ENCODE measurements at places on chromosomes 1 and 21. TPM values are rescaled to one million over a fixed set of nuclear protein-coding genes. Genes with fewer than 3 reads are reported as not detected.
A peak's percentile ranks its signal among the peaks of the same experiment; 100 is the strongest.

DNA sequence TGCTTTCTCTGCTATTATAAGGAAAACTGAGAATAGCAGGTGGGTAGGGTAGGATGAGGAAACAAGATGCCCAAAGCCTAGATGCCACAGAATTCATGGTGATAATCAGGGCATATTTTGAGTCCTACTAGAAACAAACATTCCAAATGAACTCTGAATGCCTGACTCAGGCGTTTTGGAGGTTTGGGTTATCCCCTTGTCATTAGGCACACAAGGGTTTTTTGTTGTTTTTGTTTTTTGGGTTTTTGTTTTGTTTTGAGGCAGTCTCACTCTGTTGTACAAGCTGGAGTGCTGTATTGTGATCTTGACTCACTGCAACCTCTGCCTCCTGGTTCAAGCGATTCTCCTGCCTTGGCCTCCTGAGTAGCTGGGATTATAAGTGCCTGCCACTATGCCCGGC is 19.2 kb downstream of the SYNC start:
- H3K27ac ChIP-seq, result no peak overlapping the region
- H3K4me3 ChIP-seq, result no peak overlapping the region
- peaks cover 23% of the 10 kb centered on the region for H3K36me3 ChIP-seq
- DNase-seq, result no peak
- H3K27me3 ChIP-seq, result no peaks in the 10 kb centered on the region

DNA sequence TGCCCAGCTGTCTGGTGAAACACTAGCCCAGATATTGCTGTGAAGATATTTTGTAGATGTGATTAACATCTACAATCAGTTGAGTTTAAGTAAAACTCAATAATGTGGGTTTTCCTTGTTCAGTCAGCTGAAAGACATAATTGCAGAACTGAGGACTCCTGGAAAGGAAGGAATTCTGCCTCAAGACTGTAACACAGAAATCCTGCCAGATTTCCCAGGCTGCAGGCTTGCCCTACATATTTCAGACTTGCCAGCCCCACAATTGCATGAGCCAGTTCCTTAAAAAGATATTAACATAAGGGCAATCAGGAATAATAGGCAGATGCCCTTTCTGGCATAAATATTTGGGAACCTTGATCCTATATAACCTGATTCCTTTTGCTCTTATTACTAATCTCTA is 14.2 kb upstream of the NIBAN1 start:
- no peak overlapping the region for H3K27ac ChIP-seq
- peaks cover 29% of the 10 kb centered on the region for H3K27me3 ChIP-seq
- H3K4me3 ChIP-seq, result no peak overlapping the region
- no peaks in the 10 kb centered on the region for H3K36me3 ChIP-seq

HES3 gene
- total RNA-seq, result not detected

DNA sequence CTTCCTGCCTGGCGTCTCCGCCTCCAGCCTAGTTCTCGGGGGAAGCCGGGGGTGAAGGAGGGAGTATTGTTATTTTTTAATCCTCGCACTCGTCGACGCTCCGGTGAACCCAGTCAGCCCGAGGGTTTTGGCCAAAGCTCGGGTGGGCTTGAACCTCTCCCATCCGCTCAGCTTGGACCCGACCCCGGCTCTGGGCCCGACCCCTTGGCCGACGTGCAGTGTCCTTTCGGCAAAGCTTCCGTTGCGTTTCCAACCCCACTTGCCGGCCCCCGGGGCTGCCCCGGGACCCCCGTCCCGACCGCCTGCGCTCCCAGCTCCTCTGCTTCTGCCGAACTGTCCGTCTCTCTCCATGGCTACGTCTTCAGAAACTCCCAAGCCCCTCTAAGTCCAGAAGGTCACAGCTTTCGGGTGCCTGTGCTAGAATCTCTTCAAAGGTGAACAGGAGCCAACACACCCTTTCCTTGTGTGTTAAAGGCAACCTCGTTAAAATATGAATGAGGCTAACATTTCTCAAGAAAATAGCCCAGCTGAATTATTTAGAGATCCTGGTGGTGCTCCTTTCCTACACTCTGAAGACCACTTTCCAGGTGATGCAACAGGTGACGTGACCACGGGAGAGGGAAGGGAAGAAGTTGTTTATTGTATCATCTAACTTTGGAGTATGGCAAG is 647 bp downstream of the DESI2 start:
- peaks cover 25% of the 10 kb centered on the region for H3K36me3 ChIP-seq
- peaks cover 23% of the 10 kb centered on the region for H3K4me1 ChIP-seq
- no peak for DNase-seq
- H3K4me3 ChIP-seq, result no peak overlapping the region
- no peaks in the 10 kb centered on the region for H3K27me3 ChIP-seq
- H3K27ac ChIP-seq, result no peak overlapping the region

KRTAP10-9 gene
- not detected for total RNA-seq

PEAR1 gene
- total RNA-seq, result 0.28 TPM

DNA sequence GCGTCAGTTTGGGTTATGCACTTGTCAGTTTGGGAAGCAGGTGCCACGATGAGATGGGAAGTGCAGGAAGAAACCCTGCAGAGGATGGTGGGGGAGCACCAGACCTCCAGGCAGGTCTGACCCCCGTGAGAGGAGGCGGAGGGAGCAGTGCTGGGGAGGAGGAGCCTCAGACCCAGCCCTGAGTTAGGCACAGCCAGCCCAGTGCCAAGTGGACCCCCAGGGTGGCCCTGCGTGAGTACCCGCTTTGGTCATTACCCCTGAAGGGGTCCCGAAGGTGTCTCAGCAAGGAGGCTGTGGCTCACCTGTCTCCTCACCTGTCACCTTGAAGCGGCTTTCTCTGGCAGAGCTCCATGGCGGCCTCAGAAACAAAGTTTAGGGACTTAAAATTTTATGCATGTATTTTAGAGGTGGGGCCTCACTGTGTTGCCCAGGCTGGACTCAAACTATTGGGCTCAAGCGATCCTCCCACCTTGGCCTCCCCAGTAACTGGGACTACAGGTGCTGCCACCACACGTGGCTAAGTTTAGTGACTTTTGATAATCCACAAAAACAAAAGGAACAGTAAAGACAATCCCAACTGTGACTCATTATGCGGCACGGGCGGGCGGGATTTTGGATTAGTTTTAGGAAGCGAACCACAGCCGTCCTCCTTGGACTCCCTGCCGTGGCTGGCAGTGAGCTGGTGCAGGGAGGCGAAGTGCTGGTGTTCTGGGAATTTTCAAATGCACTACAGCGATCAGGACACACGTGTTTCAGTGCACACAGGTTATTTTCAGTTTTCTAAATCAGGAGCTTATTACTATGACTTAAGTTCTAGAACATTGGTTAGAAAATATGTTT is 4.7 kb downstream of the AGPAT3 start:
- H3K27ac ChIP-seq, result no peak overlapping the region
- H3K27me3 ChIP-seq, result no peaks in the 10 kb centered on the region
- DNase-seq, result no peak
- peaks cover 52% of the 10 kb centered on the region for H3K36me3 ChIP-seq

FAM43B gene
- not detected for total RNA-seq

CRNN gene
- total RNA-seq, result not detected

DNA sequence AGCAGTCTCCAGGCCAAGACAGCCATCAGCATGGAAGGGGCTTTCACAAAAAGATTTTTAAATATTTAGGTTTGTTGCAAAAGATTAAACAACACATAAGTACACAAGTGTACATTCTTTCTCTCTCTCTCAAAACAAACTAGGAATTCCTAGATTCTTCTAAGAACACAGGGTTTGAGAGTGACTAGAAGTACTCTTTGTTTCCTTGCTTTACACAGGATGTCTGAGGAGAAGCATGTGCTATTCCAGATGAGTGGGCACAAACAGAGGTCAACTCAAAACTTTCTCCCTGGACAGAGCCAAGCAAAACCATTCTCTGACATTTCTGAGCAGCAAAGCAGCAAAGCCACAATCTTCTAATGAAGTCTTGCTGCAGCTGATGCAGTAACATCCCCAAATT is 210.6 kb upstream of the HOOK1 start:
- H3K27ac ChIP-seq, result no peak overlapping the region
- no peak for DNase-seq
- H3K4me1 ChIP-seq, result no peaks in the 10 kb centered on the region
- H3K4me3 ChIP-seq, result no peak overlapping the region
- no peaks in the 10 kb centered on the region for H3K27me3 ChIP-seq

- H3K27me3 ChIP-seq, result peaks cover 59% of the 10 kb centered on the region
- H3K4me3 ChIP-seq, result peak overlapping the region; percentile 67
- H3K27ac ChIP-seq, result no peak overlapping the region
- no peaks in the 10 kb centered on the region for H3K36me3 ChIP-seq
- peaks cover 5% of the 10 kb centered on the region for H3K4me1 ChIP-seq
Observed at GRCh38 chr1:22709891-22710700, 543 bp upstream of the EPHB2 start.

DNA sequence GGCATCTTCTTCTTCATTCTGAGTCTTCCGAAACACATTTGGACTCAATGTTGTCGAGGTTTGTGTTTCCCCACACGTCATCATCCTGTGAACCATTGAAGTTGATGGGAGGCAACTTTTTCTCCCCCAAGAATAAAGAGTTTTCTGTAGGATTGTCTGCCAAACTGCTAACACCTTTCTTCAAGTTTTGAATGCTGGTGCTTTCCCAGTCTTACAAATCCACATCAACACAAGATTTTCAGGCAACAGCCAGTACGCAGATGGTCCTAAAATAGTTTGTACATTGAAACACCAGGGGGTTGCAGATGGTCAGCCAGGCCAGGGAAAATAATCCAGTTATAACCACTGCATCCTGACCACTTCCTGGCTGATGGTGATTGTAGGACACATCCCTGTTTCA is 187.9 kb downstream of the DISC1 start:
- H3K27me3 ChIP-seq, result no peaks in the 10 kb centered on the region
- no peak overlapping the region for H3K4me3 ChIP-seq
- H3K27ac ChIP-seq, result no peak overlapping the region
- DNase-seq, result no peak
- H3K4me1 ChIP-seq, result no peaks in the 10 kb centered on the region

FCER1G gene
- total RNA-seq, result 22.1 TPM

DNA sequence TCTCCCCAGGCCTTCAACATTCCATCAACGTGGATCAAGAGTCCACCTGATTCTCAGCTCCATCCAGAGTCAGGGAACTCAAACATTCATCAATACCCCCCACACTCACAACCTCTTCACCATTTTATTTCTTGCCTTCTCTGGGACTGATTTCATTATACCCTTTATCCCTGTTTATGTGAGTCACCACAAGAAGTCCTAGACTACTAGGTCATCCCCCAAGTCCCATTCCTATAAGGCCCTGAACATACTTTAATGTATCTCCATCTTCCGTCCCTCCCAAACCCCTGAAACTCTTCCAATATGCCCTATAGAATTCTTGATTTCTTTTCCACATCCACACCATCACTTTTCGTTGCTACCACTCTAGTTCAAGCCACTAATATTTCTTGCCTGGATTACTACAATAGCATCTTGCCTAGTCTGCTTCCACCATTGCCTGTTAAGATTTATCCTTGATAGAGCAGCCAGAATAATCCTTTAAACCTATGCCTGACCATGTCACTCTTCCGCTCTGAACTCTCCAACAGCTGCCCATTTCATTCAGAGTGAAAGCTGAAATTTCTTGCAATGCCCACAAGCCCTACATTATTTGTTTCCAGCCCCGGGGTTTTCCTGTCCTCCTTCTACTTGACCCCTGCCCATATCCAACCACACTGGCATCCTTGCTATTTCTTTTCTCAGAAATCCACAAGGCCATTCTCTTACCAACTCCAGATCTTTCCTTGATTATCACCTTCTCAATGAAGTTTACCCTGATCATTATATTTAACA is 9.4 kb upstream of the SAMD13 start:
- H3K27me3 ChIP-seq, result peaks cover 2% of the 10 kb centered on the region
- peaks cover 2% of the 10 kb centered on the region for H3K4me1 ChIP-seq
- no peak overlapping the region for H3K4me3 ChIP-seq
- no peak for DNase-seq
- H3K36me3 ChIP-seq, result peaks cover 4% of the 10 kb centered on the region
- H3K27ac ChIP-seq, result no peak overlapping the region

DNA sequence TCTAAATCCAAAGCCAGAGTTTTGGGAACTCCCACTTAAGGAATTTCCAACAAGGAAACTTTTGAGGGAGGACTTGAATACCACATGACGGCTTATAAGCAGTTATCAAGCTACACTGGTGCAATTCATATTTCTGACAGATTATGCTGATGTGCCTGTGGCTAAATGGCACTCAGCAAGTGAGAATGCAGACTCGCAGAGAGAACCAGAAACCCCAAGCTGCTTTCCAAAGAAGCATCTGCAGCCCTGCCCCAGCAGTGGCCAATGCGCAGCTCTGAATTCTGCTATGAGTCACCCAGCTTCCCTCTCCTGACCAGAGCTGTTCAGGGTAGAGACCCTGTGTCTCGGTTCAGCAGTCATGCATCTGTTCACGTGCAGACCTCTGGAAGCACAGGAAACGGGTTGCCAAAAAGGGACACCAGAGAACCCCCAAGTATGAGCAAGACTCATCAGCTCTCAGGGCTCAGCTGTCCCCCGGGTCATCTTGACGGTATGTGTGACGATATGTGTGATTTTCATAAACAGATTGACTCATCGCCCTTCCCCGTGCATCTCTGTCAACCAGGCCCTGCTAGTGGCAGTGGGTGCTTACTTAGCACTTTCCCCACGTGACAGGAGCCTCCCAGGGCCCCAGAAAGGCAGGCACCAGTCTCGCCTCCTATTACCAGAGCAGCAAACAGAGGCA is 76.3 kb downstream of the ITPKB start:
- peak overlapping the region; percentile 94 for H3K27ac ChIP-seq
- peak; percentile 68 for DNase-seq
- H3K4me1 ChIP-seq, result peaks cover 84% of the 10 kb centered on the region

SLC5A3 gene
- 23.7 TPM for total RNA-seq

PLA2G5 gene
- total RNA-seq, result not detected

DNA sequence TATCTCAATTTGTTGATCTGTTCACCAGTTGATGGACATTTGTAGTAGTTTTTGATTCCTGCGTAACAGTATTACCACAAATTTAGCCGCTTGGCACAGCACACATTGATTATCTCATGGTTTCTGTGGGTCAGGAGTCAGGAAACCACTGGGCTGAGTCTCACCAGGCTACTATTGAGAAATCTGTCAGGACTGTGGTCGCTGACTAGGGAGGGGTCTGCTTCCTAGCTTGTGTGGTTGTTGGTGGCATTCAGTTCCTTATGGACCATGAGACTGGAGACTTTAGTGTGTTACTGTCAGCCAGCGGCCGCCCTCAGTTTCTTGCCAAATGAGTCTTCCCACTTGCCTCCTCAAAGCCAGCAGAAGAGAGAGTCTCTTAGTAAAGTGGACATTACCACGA is 9.8 kb downstream of the PEX14 start:
- peaks cover 5% of the 10 kb centered on the region for H3K4me1 ChIP-seq
- peaks cover 10% of the 10 kb centered on the region for H3K36me3 ChIP-seq
- DNase-seq, result no peak
- H3K4me3 ChIP-seq, result no peak overlapping the region
- H3K27ac ChIP-seq, result no peak overlapping the region

- H3K27ac ChIP-seq, result no peak overlapping the region
- H3K4me1 ChIP-seq, result no peaks in the 10 kb centered on the region
- H3K4me3 ChIP-seq, result no peak overlapping the region
- peaks cover 2% of the 10 kb centered on the region for H3K27me3 ChIP-seq
- H3K36me3 ChIP-seq, result no peaks in the 10 kb centered on the region
- no peak for DNase-seq
Observed at GRCh38 chr21:38186661-38187270, 70.0 kb upstream of the KCNJ15 start.

GRCh38 chr21:44871576-44872269 is 1.8 kb downstream of the PTTG1IP start:
- no peak for DNase-seq
- peaks cover 61% of the 10 kb centered on the region for H3K4me1 ChIP-seq
- no peaks in the 10 kb centered on the region for H3K27me3 ChIP-seq
- peak overlapping the region; percentile 97 for H3K4me3 ChIP-seq

GRCh38 chr1:119163396-119163795 is 22.9 kb upstream of the WARS2 start:
- no peaks in the 10 kb centered on the region for H3K4me1 ChIP-seq
- H3K27ac ChIP-seq, result no peak overlapping the region
- no peak for DNase-seq
- H3K27me3 ChIP-seq, result no peaks in the 10 kb centered on the region
